ENCODE measurements at places on chromosomes 7 and 10.
A peak's percentile ranks its signal among the peaks of the same experiment; 100 is the strongest.

DNA sequence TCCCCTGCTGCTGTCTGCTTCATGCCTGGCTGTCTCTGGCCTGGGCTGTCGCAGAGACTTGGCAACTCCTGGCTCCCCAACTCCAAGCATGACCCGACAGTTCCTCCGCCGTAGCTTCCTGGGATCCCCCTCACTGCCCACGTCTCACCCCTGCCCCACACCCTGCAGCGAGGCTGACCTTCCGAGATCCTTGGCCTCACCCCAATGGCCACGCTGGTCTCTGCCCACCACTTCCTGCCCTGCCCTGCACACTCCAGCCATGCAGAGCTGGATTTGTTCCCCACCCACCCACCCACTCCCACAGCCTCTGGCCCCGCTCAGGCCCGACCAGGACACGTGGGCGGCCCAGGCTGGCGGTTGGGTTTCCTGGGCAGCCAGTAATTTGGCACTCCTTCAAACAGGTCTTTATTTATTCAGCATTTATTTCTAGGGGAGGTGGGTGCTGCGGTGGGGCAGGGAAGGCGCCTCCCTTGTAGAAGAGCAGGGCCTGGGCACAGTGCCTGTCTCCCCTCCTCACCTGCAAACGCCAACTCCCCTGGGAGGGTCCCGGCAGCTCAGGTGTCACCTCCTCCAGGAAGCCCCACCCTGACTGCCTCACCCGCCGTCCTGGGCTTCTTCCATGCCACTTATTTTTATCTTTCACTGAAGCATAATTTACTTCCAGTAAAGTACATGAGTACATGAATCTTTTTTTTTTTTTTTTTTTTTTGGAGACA is 25.5 kb downstream of the GTF2IRD1 start:
- DNase-seq = no peak

- peak; percentile 35 for DNase-seq
Measured at GRCh38 chr10:62166331-62167131, 102.1 kb downstream of the RTKN2 start.

GRCh38 chr7:42735081-42735480 is 176.8 kb downstream of the C7orf25 start:
- no peak for DNase-seq

- no peak for DNase-seq
Measured at GRCh38 chr10:7122561-7122960, 288.3 kb downstream of the SFMBT2 start.

GRCh38 chr7:157519246-157519645 is 182.4 kb downstream of the DNAJB6 start:
- DNase-seq = no peak

DNA sequence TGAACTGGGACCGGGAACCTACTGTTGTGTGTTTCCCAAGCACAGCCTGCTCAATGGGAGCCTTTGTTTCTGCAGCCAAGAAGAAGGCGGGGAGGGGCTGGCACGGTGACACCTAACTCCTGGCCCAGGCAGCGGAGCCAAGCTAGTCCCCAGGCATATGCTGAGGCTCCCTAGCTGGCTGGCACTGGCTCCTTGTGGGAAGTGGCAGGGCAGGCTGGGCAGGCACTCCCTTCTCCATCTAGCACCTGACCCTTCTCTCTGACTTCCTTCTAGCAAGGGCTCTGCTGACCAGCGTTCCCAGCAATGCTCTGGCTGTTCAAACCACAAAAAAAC is 325.0 kb downstream of the PLXNA4 start:
- DNase-seq = no peak

GRCh38 chr10:17026686-17027485 is 102.7 kb downstream of the CUBN start:
- DNase-seq = no peak

DNA sequence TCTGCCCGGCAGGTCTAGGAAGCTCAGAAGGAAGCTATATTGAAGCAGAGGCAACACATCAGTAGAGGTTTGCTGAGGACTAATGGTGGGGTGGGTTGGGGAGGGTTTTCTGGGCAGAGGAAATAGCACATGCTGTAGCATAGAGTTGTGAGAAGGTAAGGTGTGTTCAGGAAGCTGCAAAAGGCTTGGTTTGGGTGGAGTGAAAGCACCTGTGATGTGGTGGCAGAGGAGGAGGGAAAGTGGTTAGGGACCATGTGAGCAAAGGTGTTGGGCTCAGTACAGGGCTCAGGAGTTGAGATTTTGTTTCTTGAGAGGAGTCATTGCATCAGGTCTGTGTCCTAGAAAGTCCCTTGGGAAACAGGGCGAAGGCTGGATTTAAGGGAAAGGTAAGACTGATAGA is 294.6 kb downstream of the SORCS3 start:
- DNase-seq = no peak

All from right renal pelvis (tissue), 4 donors.